ENCODE measurements at places on chromosomes 5 and 9. TPM values are rescaled to one million over a fixed set of nuclear protein-coding genes. Genes with fewer than 3 reads are reported as not detected.

- peaks cover 15% of the 10 kb centered on the region for H3K4me1 ChIP-seq
- H3K27me3 ChIP-seq = no peaks in the 10 kb centered on the region
- H3K4me3 ChIP-seq = no peak overlapping the region
- DNase-seq = no peak
- no peak overlapping the region for H3K27ac ChIP-seq
Observed at GRCh38 chr5:56589481-56589860, 225.9 kb upstream of the MAP3K1 start.

DNA sequence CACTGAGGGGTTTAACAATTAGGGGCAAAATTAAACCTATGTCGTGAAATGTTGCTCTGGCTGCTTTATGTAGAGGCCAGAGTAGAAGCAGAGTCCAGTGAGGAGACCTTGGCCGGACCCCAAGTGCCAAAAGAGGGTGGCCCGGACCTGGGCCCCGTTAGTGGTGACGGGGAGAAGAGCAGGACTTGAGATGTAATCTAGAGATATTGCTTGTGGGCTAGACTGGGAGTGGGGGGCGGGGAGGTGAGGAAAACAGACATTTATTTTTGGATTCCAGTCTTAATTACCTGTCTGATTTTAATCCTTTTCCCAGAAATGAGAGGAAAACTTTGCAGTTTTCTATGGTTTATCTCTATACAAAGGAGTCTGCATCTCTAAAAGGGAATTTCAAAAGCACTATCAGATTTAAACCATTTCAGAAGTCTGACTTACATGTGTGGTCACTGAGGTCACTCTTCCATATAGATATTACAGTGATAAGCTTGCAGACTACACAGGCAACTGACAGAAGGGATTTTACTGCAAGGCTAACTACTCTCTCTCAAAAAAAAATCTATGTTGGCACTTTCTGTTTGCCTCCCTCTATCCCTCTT lies 108.1 kb downstream of the MED27 start:
- no peak for DNase-seq
- H3K27ac ChIP-seq = no peak overlapping the region
- H3K4me3 ChIP-seq = no peak overlapping the region
- H3K36me3 ChIP-seq = no peaks in the 10 kb centered on the region
- H3K27me3 ChIP-seq = no peaks in the 10 kb centered on the region

DNA sequence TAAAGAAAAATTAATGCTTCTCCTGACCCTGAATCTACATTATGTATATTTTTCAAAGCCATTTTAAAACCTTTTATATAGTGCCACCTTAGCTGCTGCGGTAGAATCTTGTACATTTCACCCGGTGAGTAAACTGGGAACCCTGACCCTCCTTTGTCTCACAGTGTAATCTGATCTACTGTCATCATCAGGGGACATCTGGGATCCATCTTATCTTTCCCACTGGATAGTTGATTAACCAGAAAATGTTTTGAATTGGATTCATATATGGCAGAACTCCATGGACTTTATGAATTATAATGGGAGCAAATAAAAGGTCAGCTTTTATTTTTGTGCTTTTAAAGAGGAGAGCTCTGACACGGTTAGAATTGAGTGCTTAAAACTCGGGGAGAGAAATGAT lies 95.0 kb downstream of the ADAMTSL1 start:
- H3K4me3 ChIP-seq = no peak overlapping the region
- DNase-seq = no peak
- no peaks in the 10 kb centered on the region for H3K4me1 ChIP-seq
- H3K36me3 ChIP-seq = no peaks in the 10 kb centered on the region

Gene HMGCS1
- 58.6 TPM for polyA plus RNA-seq

Gene TERT
- polyA plus RNA-seq = 4.2 TPM

All from small intestine (tissue), 16 donors.